NB4 (cell line): ENCODE measurements at places on chromosomes 6 and 20.

GRCh38 chr20:37913567-37914366 is 10.8 kb downstream of the VSTM2L start:
- DNase-seq: no peak

GRCh38 chr6:121305957-121306607 is 28.2 kb downstream of the TBC1D32 start:
- DNase-seq: peak; percentile 58

GRCh38 chr6:107083047-107083768 is 32.1 kb downstream of the BEND3 start:
- no peak for DNase-seq

DNA sequence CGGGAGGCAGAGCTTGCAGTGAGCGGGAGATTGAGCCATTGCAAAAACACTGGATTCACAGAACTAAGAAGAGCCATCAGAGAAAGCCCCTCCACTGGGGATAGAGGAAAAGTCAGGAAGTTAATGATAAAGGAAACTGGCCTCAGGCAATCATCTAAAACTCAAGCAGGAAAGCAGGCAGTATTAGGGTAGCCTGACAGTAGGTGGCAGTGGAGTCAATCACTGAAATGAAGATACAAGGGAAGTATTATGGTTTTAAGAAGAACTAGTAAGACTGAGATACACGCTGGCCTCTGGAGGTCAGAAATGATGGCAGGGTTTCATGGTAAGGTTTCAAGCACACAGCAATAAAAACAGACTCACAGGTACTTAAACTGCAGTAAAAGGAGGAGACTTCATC is 578.3 kb downstream of the HACE1 start:
- peak; percentile 44 for DNase-seq

- DNase-seq: no peak
These were observed 191.2 kb upstream of the TCF21 start for GRCh38 chr6:133697666-133698065.

DNA sequence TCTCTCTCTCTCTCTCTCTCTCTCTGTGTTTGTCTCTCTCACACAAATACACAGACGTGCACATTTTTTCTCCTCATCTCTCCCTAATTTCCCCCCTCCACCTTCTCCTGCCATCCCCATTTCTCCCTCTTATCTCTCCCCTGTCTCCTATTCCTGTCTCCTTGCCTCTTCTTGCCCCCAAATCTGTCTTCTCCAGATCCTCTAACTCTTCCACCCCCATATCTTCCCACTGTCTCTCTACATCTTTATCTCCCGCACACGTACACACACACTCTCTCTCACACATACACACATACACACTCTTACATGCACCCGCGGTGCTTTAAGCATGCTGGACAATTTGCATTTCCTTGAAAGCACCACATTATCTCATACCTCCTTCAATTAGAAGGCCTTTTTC is 15.9 kb downstream of the KIZ start:
- no peak for DNase-seq

DNA sequence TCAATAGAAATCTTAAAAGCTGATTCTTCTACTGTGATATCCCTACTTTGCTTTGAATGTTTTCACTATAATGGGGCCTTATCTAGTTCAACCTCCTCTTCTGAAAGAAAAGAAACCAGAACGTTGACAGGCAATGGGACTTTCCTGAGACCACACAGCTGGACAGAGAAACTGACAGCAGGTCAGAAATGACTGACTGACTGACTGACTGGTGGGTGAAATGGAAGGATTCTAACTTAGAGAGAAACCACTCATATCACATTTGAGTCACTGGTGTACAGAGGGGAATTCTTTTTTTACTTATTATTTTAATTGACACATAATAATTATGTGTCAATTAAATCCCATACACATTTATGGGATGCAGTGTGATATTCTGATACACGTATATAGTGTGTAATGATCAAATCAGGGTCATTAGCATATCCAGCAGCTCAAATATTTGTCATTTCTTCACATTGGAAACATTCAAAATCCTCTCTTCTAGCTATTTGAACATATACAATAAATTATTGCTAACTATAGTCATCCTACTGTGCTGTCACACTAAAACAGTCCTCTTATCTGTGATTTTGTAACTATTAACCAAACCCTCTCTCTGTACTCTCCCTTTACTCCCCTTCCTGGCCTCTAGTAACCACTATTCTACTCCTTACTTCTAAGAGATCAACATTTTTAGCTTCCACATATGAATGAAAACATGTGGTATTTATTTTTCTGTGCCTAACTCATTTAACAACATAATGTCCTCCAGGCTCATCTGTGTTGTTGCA is 64.8 kb upstream of the NRSN1 start:
- DNase-seq: no peak

GRCh38 chr6:145962581-145962980 is 1.6 kb downstream of the SHPRH start:
- DNase-seq: no peak

GRCh38 chr6:41503827-41504465 is 42.2 kb upstream of the FOXP4 start:
- DNase-seq: peak; percentile 12

- DNase-seq: no peak
These were observed 41.0 kb downstream of the HM13 start for GRCh38 chr20:31555203-31555775.

GRCh38 chr6:27834384-27834783 is 77.8 kb downstream of the OR2B2 start:
- DNase-seq: peak; percentile 70

- no peak for DNase-seq
These were observed 14.0 kb upstream of the BTN3A2 start for GRCh38 chr6:26350858-26351543.

DNA sequence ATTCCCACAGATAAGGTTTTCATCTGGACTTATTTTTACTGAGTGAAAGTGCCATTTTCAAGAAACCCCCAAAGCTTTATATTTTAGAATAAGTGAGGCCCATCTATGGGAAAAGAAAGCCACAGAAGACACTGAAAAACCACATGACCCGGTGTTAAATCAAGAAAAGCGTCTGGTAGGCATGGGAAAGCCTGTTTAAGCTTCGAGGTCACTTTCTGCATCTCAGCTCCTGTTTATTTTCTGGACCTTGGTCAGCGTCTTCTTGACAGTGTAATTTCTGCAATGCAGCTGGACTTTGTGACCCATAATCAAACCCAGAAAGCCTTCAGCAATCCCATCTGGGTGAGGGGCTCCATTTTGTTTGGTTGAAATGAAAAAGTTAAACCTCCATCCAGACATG is 59.6 kb upstream of the NEDD9 start:
- no peak for DNase-seq

DNA sequence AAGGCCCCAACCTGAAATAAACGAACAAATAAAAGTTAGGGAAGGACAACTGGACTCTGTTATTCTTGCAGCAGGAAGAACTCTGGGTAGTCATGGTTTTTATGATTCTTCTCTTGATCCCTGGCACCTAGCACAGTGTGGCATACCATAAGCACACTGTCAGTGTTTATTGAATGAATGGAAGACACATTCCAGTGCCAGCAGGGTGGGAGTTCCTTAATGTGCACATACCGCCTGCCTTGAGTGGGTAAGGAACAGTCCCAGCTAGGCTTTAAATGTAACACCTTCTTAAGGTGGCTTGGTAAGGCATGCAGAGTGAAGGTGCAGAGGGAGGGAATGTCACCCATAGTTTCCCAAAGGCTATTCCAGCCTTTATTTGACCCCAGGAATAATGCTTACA is 162.9 kb upstream of the CEP162 start:
- no peak for DNase-seq

DNA sequence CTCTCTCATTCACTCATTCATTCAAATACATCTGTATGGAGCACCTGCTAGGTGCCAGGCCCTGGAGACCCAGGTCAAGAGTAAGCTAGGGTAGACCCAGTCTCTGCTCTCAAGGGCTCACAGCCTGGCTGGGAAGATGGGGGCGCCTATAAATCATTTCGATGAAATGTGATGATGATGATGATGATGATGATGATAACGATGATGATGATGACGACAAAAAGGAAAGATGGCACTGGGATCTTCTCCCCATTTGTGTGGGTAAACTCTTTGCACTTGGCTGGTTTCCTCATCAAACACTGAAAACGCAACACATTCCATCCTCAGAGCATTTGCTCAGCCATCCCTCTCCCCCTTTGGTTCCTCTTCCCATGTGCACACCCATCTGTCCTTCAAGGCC is 188.0 kb upstream of the CDYL start:
- DNase-seq: no peak

DNA sequence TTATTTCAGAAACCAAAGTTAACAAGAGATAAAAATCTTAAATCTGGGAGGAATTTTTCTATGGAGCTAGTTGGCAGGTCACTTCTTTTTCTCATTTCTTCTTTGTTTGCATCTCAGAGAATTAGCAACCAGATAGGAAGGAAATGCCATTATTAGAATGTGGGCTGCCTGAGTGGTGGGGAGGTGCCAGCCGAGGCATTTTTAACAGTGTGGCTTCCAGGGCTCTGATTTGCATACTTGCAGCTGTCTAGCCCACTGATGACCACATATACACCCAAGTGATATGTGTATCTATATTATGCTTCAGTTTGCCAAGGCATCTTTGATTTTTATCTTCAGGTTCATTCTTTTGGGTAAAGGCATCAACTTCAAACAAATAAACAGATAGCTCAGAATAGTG is 206.7 kb downstream of the CLIC5 start:
- DNase-seq: no peak

DNA sequence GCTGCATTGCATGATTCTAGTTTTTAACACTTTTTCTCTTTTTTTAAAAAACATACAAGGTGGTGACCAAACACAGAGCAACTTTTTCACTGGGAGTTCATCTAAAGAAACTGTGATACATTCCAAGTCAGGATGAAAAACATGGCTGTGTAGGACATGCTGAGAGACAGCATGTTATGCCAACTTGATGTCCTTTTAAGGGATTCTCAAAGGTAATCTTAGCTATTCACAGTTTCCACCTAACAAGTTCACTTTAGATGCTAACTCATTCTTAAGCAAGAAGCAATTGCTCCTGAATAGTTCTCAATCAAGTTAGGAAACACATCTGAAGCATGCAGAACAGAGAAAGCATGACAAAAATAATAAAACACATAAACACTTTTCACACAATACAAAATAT is 3.3 kb downstream of the ASCC3 start:
- DNase-seq: no peak

GRCh38 chr6:6287415-6287814 is 33.0 kb downstream of the F13A1 start:
- DNase-seq: no peak

DNA sequence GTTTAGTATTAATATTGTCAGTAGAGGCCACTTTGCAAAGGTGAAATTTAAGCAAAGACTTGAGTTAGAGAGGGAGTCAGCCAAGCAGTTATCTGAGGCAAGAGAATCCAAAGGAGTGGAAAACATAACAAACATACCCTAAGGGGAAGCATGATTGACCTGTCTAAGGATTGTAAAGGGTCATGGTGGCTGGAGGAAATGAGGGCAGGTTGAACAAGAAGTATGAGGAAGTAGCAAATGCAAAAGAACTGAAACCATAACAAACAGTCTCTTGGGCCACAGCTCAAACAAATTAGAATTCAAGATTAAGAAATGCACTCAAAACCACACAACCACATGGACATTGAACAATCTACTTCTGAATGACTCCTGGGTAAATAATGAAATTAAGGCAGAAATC is 103.2 kb downstream of the FBXO5 start:
- DNase-seq: no peak

- DNase-seq: no peak
These were observed 2.7 kb upstream of the SPO11 start for GRCh38 chr20:57326667-57327455.

- no peak for DNase-seq
These were observed 30.0 kb upstream of the PXDC1 start for GRCh38 chr6:3781504-3781903.

DNA sequence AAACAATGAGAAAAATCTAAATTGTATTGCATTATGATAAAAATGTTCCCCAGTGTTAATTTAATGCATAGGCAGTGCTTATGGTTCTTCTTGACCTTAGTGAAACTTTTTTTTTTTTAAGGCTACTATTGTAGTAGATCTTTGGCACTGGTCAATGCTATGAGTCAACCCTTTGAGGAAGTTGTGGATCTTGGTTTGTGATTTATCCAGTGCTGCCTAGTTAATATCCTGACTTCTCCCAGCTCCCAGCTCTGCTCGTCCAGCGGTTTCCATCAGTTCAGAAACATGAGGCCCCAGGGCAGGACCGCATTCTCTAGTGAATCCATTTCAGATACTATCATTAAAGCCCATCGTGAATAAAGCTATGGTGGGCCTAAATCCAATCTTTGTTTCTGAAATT is 364.5 kb upstream of the JARID2 start:
- peak; percentile 47 for DNase-seq

DNA sequence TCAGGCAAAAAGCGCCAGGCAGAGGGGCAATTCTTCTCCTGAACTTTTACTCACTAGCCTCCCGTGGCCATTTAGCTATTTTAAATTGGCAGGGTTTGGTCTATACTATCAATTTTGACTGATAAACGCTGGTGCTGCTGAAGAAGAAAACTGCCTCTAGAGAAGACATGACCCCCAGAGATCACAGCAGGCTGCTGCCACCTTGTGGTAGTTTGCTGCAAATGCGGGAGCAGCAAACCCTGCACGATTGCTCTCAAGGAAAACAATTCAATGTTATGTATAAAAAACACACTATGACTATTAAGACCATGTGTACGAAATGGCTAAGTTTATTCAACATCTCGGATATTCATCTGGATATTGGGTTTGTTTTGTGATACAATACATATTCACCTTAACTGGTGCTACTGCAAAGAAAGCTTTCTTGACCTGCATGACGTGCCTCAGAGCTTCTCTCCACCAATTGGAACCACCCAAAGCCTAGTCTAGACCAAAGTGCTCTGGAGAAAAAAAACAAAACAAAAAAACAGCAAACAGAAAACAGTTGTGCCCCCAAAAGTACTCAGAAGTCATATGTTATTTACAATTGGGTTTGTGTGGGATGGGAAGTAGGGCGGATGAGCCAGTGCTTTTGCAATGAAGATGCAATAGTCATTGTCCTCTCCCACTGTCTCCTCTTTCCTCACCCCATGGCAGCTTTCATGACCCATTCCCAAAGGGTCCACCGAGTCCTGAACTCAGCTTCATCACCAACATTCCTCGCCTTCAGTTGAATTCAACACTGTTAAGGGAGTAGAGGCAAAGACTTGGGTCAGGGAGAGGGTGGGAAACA is 19.6 kb upstream of the IL17F start:
- DNase-seq: peak; percentile 75

GRCh38 chr6:35419417-35419816 is 32.7 kb upstream of the FANCE start:
- peak; percentile 87 for DNase-seq

GRCh38 chr6:154993710-154994109 is 1.4 kb upstream of the TIAM2 start:
- no peak for DNase-seq

GRCh38 chr6:33620856-33621710 is at the start of gene ITPR3:
Gene ITPR3 (plus strand): TSS chr6:33621322. CDS start chr6:33621603, 281 bp downstream.
- DNase-seq: peak; percentile 81

GRCh38 chr6:34955442-34955841 is 66.4 kb downstream of the ANKS1A start:
- peak; percentile 72 for DNase-seq

- DNase-seq: no peak
These were observed 8.1 kb upstream of the C20orf144 start for GRCh38 chr20:33653900-33654596.
